Stimulated activated CD4-positive, alpha-beta T cell treated with anti-CD3 and anti-CD28 coated beads, Interleukin-1b, Interleukin-23, amount 100 ng/mL, for 48 hours (primary cell): ENCODE measurements at places on chromosomes 1 and 21.

DNA sequence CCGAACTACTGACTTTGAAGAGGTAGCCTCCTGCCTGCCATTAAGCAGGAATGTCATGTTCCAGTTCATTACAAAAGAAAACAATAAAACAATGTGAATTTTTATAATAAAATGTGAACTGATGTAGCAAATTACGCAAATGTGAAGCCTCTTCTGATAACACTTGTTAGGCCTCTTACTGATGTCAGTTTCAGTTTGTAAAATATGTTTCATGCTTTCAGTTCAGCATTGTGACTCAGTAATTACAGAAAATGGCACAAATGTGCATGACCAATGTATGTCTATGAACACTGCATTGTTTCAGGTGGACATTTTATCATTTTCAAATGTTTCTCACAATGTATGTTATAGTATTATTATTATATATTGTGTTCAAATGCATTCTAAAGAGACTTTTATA lies 159.8 kb upstream of the SGIP1 start:
- no peak for DNase-seq

GRCh38 chr1:215484171-215484939 lies 82.7 kb upstream of the KCTD3 start:
- DNase-seq: no peak

DNA sequence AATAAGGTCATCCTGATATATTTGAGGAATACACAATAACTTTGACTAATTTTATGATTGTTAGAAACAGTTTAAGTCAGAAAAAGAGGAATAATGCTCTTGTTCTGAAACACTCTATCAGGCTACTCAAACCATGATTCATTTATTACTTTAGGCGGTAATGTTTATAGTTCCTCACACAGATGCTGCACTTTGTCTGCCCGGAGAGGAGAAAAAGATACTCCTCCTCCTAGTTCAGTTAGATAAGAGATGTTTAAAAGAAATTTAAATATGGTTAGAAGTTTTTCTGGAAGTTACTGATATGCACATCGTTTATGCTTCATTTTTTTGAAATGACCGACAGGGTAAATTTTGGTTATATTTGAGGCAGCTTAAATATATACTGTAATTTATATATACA lies 103.0 kb downstream of the ZMYM4 start:
- no peak for DNase-seq

- DNase-seq: no peak
These were observed at the start of gene HTR6 for GRCh38 chr1:19664453-19665185. Gene HTR6, plus strand, starts transcription at chr1:19664875. Its CDS starts 879 bp downstream, at chr1:19665754.

GRCh38 chr1:5814046-5814619 lies 178.1 kb downstream of the NPHP4 start:
- no peak for DNase-seq

DNA sequence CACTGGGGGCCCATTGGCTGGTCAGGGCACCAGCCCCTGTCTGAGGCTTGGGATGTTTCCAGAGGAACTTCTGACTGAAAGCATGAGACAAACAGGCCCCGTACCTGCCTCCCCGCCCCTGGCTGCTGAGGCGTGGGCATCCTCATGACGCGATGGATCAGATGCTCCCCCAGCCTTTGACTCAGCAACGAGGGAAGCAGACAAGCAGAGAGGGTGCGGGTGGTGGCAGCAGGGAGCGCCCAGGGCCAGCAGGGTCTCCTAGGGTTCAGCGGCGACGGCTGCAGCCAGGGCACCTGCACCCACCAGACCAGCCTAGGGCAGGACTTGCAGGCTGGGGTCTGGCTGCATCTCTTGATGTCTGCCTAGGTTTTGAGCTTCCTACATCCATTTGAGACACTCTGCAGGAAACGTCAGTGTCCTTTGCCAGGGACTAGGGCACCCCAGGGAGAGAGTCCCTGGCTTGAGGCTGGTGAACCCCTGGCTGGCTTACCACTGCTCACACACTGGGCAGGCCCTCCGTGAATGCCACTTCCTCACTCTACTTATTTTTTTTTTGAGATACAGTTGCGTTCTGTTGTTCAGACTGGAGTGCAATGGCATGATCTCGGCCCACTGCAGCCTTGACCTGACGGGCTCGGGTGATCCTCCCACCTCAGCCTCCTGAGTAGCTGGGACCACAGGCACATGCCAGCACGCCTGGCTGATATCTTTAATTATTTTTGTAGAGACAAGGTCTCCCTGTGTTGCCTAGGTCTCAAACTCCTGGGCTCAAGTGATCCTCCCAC lies 63.3 kb downstream of the DHRS3 start:
- no peak for DNase-seq

- DNase-seq: peak; percentile 11
These were observed 30.9 kb upstream of the SSX2IP start for GRCh38 chr1:84721152-84721551.

GRCh38 chr1:205971082-205971481 lies 27.8 kb upstream of the SLC26A9 start:
- DNase-seq: no peak

- DNase-seq: no peak
These were observed 77.9 kb upstream of the LPGAT1 start for GRCh38 chr1:211908453-211908852.

DNA sequence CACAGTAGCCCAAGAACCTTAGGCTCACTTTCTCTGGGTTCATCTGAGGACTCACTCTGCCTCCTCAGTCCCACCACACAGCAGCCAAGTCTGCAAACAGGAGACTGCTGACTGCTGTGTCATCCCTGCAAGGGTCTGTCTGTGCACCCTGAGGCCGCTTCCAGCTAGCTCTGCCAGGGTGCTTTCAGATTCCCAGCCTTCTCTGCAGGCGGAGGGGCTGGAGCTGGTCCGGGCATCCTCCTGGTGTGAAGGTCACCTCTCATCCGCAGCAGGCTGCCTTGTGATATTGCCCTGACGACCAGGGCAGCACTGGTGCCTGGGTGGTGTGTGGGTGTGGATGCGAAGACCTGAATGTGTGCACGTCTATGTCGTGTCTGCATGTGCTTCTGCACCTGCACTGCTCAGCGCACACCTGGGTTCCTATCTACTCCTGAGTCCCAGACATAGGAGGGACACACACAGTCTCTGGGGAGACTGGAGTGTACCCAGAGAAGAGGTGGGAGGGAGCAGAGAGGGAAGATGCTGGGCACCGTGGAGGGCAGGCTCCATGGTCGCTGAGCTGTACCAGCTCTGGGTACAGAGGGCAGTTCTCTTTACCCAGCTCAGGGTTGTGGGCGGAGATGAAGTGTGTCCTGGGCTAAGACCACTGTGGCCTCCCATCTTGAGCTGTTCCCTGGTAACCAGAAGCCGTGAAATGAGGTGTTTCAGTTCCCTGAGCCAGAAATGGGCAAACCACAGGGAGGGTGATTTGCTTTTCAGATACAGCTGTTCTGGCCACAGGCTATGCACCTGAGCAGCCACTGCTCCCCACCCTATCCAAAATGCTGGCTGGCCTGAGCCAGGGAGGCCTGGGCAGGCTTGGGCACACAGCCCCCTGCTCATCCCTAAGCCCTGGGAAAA lies 160.9 kb upstream of the CSF3R start:
- no peak for DNase-seq

DNA sequence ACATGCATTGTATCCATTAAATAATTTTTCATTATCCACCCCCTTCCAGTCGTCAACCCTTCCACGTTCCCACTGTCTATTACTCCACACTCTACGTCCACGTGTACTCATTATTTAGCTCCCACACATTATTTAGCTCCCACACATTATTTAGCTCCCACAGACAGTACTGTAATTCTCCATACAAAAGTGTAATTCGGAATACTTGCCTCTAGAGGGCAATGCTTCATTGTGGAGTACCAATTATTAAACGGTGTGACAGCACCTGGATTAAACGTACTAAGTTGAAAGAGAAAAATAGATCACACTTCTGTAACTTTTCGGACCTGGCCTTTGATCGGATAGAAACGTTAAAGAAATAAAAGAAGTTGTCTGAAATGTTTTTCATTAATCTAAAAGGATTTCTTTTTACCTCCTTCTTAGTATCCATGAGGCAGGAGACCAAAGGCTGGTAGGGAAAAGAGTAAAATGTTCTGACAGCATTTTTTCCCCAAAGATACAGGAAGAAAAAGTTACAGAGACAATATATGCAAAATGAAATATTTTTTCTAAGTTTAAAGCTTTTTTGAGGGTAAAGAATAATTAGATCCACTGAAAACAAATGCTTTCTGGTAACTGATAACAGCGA lies 99.2 kb downstream of the LHX8 start:
- no peak for DNase-seq

- DNase-seq: no peak
These were observed 92.1 kb downstream of the SYF2 start for GRCh38 chr1:25140073-25140797.

DNA sequence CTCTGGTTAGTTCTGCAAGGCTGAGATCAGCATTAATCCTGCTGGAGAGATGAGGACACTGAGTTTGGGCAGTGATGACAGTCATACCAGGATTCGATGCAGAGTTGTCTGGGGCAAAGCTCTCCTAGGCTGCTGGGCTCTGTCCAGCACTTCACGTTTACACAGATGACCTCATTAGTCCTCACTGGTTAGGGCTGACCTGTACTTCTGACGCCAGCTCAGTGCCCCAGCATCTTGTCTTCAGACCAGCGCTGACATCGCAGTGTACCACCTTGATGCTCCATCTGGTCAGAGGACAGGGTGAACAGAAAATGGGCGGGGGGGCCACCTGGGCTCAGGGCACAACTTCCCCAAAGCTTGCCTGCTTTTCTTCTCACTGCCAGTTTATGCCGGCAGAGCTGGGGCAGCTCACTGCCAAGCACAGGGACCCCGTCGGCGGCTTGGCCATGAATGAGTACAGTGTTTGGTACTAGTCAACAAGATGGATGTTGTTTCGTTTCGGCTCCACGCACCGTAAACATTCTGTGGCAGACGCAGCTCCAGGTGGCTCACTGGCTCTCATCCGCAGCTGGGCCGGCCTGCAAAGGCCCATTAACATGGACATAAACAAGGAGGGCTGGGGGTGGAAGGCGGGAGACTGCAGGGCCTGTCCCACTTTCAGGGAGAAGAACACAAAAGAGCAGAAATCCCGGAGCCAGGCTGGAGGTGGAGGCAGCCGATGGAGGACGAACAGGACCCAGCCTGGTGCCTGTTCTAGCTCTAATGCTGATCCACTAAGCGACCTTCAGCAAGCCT lies 118.7 kb downstream of the GLIS1 start:
- no peak for DNase-seq

GRCh38 chr21:43333298-43334062 lies 93.5 kb downstream of the SIK1 start:
- DNase-seq: no peak

GRCh38 chr1:69710484-69711189 lies 142.9 kb downstream of the LRRC7 start:
- DNase-seq: no peak

- no peak for DNase-seq
These were observed 600.5 kb downstream of the USP25 start for GRCh38 chr21:16330082-16330907.

GRCh38 chr1:55702064-55702463 lies 486.9 kb upstream of the USP24 start:
- DNase-seq: no peak

GRCh38 chr21:29168891-29169315 lies 38.5 kb downstream of the MAP3K7CL start:
- no peak for DNase-seq

DNA sequence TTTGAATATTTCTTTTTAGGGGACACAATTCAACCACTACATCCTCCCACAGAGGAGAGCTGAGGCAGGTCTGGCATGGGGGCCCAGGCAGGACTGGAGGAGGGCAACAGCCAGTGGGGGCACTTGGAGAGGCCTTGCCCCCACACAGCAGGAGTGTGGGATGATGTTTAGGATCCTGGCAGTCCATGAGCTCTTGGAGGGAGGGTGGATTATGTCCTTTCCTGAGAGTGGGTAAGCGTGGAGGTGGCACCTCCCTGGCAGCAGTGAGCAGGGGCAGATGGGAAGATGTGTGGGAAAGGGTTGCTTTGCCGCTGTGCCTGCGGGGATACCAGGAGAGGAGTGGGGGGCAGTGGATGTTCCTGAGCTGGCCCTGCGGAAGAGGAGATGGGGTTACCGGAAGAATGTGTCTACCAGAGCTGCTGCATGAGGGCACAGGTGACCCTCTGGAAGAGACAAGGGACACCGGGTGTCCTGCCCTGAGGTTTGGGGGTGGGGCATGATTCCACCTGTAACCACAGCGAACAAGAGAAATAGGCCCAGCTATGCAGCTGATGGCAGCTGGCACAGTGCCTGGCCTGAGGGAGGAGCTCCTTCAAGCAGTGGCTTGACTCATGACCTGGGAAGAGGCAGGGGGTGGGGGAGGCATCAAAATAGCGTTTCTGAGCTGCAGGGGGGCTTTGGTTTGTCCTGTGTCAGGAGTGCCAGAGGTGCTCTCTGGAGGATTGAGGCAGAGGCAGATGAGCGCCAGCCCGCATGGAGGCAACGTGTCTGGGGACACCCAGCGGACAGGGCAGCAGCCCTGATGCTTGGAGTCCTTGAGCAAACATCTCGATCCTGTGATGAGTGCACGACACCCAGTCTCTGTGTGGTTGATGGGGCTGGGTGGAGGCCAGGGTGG lies 123.9 kb upstream of the TMPRSS2 start:
- no peak for DNase-seq

- DNase-seq: no peak
These were observed 83.7 kb upstream of the CHRM3 start for GRCh38 chr1:239302696-239303095.

GRCh38 chr21:27129694-27130093 lies 162.8 kb upstream of the ADAMTS5 start:
- DNase-seq: no peak

DNA sequence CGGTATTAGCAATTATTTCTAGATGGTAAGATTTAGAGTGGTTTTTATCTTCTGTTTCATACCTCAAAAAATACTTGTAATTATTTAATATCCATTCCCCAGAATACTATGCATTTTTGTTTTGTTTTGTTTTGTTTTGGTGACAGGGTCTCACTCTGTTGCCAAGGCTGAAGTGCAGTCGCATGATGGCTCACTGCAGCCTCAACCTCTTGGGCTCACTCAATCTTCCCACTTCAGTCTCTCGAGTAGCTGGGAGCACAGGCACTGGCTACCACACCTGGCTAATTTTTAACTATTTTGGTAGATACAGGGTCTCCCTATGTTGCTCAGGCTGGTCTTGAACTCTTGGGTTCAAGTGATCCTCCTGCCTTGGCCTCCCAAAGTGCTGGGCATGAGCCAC lies 252.7 kb downstream of the AKT3 start:
- no peak for DNase-seq

DNA sequence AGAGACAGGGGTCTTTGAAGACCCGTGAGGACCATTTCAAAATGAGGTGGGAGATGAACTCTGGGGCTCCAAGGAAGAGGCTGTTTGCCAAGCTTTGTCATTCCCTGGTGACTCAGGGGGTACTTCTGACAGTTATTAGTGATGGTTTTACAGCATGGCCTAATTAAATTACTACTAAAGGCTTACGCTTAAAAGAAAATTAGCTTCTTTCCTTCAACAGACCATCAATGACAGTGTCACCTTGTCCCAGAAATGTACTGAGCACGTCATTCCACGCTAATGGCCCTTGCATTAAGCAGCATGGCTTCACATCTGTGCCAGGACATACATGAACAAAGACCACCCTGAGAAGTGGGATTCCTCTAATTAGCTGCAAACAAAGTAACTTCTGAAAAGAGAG lies 5.1 kb upstream of the UTS2 start:
- DNase-seq: no peak

GRCh38 chr1:179178950-179179349 lies 50.5 kb downstream of the ABL2 start:
- DNase-seq: no peak

GRCh38 chr1:45876000-45876617 lies 72.7 kb downstream of the MAST2 start:
- no peak for DNase-seq

GRCh38 chr1:211935448-211935970 lies 99.8 kb downstream of the INTS7 start:
- DNase-seq: peak; percentile 87
